ENCODE measurements at places on chromosomes 7 and 10. TPM values are rescaled to one million over a fixed set of nuclear protein-coding genes. Genes with fewer than 3 reads are reported as not detected.

CDH23 gene
- 0.06 TPM for total RNA-seq

GRCh38 chr10:47349941-47350371 lies 1.8 kb downstream of the RBP3 start:
- DNase-seq, result no peak

LLCFC1 gene
- not detected for total RNA-seq

DNA sequence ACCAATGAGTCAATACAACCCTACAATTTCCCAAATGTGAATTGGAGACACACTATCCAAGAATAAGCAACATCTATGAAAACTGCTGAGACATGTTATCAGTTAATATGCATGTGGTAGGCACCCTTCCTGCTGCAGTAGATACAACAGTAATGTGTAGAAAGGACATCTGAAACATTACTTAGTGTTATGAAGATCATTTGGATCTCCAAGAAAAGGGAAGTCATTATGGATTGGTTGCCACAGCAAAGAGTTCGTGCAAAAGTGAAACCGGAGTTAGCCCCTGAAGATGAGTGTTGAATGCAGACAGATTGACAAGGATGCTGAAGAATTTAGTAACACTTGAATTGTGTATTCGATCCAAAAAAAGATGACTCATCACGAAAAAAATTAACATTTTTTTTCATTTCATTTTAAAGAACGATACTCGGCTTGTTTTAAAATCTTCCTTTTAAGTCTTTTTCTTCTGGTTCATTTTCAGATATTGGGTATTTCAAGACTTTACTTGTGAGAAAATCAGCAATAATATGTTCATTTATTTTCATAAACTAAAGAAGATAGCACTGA lies 322.4 kb upstream of the KLF6 start:
- no peak for DNase-seq

GRCh38 chr7:106356-106755 lies 86.0 kb upstream of the FAM20C start:
- DNase-seq, result no peak

DNA sequence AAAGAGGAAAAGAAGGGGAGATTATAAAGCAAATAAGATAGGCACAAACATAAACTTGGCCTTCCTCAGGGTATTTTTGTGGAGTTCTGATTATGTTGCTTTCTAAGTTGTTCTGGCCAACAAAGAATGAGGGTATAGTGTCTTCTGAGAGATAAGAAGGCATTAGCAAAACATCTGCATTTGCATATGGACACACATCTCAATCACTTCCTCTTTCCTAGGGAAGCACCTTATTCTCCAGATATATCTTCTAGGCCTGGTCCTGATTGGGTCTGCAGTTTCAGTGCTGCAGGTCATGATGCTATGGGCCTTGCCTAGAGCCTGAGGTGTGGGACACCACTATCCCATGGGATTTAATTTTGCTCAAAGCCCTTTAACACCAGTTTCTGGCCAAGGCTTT lies 308.8 kb upstream of the PHYHIPL start:
- no peak for DNase-seq

DNA sequence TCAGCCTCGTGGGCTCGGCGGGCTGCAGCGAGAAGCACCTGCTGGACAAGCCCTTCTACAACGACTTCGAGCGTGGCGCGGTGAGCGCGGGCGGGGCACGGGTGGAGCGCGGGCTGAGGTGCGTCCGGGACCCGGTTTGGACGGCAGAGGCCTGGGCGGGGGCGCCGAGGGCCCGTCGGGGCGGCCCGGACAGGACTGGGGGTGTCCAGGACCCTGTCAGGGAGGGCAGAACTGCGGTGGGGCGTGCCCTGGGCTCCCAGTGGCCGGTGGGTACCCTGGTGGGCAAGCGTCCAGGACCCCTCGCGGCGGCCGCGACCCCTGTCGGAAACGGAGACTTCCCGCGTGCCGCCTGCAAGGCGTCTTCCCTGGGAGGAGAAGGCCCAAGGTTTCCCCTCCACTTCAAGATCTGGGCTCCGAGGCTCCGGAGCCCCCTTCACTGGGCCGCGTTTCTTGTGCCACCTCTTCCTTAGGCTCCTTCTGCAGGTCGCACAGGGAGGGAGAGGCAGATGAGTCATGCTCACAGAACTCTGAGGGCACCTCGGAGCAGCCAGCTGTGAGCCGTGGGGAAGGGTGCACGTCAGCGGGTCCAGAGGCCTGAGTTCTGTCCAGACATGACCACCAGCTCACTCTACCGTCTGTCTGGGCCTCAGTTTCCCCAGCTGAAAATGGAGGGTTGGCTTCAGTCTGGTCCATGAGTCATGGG lies 485 bp downstream of the ALOX5 start:
- no peak for DNase-seq

- DNase-seq, result no peak
Observed at GRCh38 chr10:101063050-101063525, 1.3 kb downstream of the KAZALD1 start.

OR13A1 gene
- total RNA-seq, result not detected

- DNase-seq, result no peak
Observed at GRCh38 chr10:132363376-132363775, 31.4 kb downstream of the LRRC27 start.

GRCh38 chr10:114709984-114710383 lies 51.9 kb upstream of the ABLIM1 start:
- DNase-seq, result peak; percentile 41

- DNase-seq, result no peak
Observed at GRCh38 chr10:126586878-126587277, 83.6 kb downstream of the C10orf90 start.

GRCh38 chr7:111071556-111071955 lies 19.4 kb upstream of the LRRN3 start:
- no peak for DNase-seq

Data from LHCN-M2 (cell line).